ENCODE measurements at places on chromosomes 1 and 21.

GRCh38 chr1:64489707-64490106 lies 19.8 kb downstream of the CACHD1 start:
- DNase-seq = no peak

GRCh38 chr1:229080361-229080760 lies 190.6 kb upstream of the RAB4A start:
- DNase-seq = no peak

GRCh38 chr1:31910933-31911332 lies 27.2 kb downstream of the PTP4A2 start:
- no peak for DNase-seq

DNA sequence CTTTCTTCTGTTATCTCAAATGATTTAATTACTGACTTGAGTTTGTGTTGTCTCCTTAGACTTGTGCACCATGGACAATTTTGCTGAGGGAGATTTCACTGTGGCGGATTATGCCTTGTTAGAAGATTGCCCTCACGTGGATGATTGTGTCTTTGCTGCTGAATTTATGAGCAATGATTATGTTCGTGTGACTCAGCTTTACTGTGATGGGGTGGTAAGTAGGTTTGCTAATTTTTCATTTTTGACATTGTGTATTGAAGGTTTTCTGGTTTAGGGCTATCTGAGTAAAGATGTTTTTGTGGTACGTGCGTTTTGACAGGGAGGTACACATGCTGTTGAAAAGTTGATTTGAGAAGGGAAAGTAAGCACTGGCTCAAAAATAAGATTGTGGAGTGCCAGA lies 14.1 kb downstream of the TTC3 start:
- no peak for DNase-seq

DNA sequence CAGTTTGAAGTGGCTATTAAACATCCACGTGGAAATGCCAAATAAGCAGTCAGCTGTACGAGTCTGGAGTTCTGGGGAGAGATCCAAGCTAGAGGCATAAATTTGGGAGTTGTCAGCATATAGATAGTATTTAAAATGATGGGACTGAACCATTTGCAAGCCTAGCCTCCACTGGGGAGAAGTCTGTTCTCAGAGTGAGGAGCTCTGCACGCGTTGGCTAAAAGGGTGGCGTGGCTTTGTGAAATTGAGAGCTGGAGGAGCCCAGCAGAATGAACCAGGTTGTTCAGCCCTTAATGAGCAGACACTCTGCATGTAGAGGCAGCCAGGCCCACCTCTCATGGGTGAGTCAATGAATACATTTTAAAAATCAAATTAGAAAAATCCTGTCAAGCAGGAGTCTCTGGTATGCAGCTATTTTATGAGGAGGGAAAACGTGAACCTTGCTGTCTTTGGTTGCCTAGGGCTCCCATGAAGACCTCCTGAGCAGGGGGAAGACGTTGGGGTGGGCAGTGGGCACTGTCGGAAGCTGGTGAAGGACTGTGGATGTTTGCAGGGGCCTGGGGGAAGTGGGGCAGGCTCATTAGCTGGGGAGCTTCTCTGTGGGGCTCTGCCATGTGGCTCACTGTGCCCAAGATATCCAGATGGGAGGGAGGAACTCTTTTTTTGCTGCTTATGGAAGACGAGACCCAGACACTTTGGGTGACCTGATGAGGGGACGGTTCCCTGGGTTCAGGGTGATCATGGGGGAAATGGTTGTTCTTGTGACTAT lies 18.8 kb downstream of the TMCC2 start:
- DNase-seq = no peak

DNA sequence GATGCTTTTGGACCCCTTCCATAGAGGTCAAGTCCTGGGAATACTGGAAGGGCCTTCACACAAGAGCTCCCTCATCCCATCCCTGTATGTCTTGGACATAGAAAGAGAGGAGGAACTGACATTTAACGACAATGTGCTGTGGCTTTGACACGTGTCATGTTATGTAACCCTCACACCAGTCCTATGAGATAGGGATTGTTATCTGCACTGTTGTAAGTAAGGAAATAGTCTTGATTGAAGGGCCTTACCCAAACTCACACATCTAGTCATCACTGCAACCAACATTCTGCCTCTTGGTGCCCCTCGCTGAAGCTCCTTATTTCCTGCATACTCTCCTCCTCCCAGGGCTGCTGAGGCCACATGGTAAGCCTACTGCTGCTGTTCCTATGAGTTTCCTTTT lies 63.7 kb upstream of the ANGPTL1 start:
- DNase-seq = no peak

DNA sequence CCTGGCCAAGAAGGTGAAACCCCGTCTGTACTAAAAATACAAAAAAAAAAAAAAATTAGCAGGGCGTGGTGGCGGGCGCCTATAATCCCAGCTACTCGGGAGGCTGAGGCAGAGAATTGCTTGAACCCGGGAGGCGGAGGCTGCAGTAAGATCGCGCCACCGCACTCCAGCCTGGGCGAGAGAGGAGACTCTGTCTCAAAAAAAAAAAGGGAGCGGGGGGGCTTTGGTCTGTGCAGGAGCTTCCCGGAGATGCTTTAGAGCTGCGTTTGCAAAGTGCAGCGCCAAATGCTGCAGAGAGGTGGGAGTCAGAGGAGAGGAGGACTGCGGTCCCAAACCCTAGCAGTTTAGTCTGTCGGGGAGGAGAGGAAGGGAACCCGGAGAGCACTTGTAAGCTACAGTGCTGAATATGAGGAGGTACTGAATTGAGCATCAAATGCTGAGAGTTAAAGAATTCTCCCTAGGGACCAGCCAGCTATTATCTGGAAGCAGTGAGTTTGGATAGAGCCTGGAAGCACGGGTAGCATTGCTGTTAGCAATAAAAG lies 569 bp downstream of the FALEC start:
- DNase-seq = no peak

GRCh38 chr1:98045211-98045766 lies 124.5 kb upstream of the DPYD start:
- no peak for DNase-seq

DNA sequence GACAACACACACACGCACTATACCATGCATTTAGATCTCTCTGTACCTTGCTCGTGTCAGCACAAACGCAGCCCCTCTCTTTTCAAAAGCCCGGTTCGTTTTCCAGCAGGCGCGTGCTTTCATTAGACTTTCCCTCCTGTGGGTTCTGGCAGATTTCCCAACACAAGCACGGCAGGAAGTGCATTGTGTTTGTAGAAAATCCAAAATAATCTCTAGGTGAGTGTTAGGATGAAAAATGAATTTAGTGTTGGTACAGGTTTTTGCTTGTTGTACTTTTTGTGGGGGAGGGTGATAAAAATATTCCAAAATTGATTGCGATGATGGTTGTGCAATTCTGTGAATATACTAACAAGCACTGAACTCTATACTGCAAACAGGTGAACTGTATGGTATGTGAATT lies 54.1 kb upstream of the POFUT2 start:
- DNase-seq = no peak

DNA sequence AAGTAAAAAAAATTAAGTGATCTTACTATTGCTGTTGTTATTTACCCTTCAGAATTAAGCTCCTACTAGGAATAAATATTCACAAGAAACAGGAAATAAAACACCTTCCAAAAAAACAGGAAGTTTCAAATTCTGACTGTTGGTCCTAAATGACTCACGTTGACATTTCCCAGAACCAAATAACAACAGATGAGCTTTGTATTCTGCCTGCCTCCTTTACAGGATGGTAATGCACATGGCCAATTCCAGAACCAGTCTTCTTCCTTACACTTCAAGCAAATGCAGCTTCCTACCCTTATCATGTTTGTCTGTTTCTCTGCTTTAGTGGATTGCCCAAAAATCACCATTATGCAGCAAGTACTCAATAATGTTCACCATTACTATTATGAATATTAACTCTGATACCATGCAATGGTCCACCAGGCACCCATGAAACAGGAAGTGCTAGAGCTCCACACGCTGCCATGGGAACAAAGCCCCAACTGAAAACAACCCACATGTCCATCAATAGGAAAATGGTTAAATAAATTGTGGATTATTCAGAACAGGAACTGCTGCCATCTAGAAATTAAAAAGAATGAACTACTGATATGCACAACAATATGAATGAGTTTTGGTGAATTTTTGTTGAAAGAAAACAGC lies 8.9 kb downstream of the CASP9 start:
- peak; percentile 26 for DNase-seq

- no peak for DNase-seq
Measured at GRCh38 chr1:209355415-209355814, 228.1 kb upstream of the CAMK1G start.

- DNase-seq = no peak
Measured at GRCh38 chr1:243962541-243962940, 88.5 kb upstream of the ZBTB18 start.

GRCh38 chr1:155858800-155859233 lies 550 bp upstream of the SYT11 start:
- DNase-seq = no peak

DNA sequence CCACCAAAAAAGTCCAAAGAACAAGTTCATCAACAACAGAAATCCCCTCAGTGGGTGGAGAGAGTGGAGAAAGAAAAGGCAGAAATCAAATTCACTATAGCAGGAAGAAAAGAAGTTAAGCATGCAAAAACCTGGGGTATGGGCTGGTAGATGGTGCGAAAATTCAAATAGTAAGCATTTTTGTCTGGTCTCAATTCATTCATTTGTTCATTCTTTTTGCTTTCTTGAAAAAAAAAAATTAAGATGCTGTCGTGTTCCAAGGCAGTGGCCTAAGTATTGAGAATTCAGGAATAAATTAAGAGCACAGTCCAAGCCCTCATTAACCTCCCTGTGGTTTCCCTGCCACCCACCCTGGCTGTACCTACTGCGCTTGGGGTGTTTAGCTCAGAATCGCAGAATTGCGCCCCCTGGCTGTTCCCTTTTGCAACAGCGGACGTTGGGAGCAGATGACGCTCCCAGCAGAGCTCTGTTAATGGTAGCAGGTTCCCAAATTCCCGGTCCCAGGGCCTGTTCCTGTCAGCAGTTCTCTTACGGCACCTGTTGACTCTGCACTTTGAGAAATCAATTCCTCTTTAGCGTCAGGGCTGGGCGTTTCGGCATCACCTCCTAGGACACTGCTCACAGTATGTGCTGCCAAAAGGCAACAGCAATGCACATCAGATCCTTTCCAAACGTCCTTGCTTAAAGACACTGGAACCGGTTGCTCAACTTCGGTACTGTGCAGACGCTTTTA lies 34.0 kb upstream of the SSX2IP start:
- peak; percentile 59 for DNase-seq

GRCh38 chr1:12618661-12618964 lies 603 bp upstream of the DHRS3 start:
- DNase-seq = no peak

All from CD4-positive, alpha-beta T cell (primary cell).